ENCODE measurements at places on chromosomes 7 and 10.

DNA sequence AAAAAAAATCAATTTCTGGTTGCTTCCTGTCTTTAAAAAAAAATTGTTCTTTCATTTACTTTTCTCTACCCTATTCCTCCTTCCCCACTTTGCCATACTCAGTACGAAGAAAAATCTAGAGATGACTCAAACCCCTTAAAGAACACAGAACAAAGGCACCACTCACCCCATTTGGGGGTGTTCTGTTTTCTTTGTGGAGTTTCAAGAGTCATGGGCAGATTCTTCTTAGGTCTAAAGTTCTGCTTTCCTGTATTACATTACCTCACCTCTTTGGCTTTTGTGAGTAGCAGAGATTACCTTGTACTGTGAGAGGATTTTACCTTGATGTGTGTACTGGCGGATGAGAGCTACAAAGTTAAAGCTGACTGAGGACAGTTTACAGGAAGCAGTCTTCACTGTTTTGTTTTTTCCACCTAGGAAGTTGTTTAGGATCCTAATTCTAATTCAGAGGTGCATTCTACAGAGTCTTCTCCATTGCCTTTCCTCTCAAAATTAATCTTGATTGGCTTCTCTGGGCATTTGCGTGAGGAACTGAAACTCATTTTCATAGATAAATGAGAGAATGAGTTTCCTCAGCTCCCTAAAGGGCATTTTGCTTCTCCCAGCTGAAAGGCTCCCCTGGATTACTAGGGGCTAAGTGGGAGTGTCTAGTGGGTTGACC lies 20.7 kb downstream of the AVL9 start:
- DNase-seq: no peak

DNA sequence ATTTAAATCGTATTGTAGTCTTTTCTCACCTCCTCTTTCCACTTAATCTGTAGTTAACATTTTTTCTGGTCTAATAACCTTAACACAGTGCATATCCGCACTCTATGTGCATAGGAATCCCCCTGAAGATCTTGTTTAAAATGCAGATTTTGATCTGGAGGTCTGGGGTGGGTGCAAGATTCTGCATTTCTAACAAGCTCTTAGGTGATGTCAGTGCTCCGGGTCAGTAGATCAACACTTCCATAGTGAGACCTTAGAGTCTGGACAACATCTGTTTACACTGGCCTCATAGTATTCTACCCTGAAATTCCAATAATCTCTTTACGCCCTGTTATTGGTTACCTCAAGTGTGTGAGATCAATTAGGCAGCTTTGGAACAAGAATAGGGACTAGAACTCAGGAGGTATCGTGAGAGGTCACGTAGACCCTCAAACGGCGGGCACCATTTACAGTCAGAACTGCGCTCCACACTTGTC lies 434 bp upstream of the PLEKHA8 start:
- no peak for DNase-seq

GRCh38 chr7:150848561-150849115 lies 3.7 kb upstream of the AOC1 start:
- no peak for DNase-seq

DNA sequence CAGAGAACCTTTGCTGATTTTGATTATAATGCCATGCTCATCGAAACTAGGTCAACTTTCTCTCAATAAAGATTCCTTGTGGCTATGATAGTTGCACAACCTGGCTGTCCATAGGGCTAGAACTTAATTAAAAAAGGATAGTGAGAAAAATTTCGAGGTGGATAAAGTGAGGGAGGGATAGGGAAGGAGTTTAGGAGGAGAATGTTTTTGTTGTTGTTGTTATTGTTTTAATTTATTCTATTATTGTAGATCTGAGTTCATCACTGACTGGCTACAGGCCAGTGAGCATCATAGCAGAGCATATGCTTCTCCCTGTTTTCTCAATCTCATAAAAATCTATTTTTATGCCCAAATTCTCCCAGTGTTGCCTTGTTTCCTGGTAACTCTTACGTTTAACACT lies 688.7 kb upstream of the GRM3 start:
- DNase-seq: no peak

- no peak for DNase-seq
Observed at GRCh38 chr10:52597189-52597863, 175.3 kb downstream of the MBL2 start.

GRCh38 chr10:33012306-33012705 lies 54.3 kb upstream of the ITGB1 start:
- DNase-seq: no peak

- no peak for DNase-seq
Observed at GRCh38 chr7:80622541-80622940, 15.9 kb upstream of the CD36 start.

DNA sequence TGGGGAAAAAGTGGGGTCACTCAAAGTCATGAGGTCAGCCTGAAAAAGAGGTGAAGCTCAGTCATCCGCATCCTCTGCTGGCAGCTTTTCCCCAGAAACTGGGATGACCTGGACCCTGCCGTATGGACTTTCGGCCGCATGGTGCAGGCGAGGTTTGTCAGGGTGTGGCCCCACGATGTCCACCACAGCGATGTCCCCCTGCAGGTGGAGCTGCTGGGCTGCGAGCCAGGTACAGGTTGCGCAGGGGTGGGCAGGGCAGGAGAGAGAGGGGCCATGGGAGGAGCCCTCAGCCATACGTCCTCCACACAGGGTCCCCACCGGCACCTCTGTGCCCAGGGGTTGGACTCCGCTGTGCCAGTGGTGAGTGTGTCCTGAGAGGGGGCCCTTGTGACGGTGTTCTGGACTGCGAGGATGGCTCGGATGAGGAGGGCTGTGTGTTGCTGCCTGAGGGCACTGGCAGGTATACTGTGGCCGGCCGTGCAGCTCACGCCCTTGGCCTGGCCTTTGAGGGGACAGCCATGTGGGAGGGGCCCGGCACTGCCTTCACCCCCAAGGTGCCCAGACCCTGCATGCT lies 23.0 kb upstream of the ZNF467 start:
- no peak for DNase-seq
